Activated gamma-delta T cell treated with Interleukin-2 at 50 U/mL for 16 hours (primary cell): ENCODE measurements at places on chromosomes 11 and 22.

- DNase-seq = no peak
Observed at GRCh38 chr11:115083144-115083806, 404.9 kb downstream of the NXPE2 start.

DNA sequence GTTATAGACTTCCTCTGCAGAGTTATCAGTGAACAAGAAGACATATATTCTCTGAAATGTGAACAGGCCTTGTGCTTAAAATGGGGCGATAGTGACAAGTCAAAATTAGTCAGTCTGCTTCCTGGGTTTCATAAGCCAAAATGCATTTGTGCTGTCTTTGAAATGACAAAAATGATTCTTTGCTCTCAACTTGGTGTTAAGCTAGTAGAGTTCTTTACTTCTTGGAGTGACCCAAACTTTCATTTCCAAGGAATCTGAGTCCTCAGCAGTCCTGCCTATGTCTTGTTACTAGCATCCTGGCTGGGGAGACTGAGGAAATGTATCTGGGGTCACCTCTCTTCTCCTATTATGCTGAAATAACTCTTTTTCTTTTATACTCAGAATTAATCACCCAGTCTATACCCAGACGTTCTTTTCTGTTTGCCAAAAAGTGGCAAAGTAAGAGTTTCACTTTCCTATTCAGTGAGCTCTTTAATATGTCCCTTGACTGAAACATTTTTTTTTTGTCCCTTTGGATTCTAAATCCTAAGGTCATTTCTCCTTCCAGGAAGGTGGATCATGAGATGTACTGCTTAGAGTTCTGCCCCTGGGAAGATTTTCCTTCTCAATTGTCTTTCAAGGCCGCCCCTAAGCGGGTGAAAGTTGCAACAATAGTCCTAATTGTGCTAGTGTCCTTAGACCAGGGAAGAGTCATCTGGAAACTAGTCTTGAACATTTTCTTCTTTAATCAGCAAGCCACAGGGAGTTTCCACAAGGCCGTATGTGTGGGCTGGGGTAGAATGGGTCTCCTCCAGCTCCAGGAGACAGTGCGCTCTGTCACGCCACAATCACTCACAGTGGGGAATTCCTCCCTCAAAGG lies 53.0 kb upstream of the RDX start:
- no peak for DNase-seq

GRCh38 chr22:26479792-26480610 lies 3.6 kb downstream of the HPS4 start:
- DNase-seq = no peak

- no peak for DNase-seq
Observed at GRCh38 chr22:48949375-48950149, 878.1 kb downstream of the BRD1 start.

- DNase-seq = no peak
Observed at GRCh38 chr11:45864041-45864440, 16.8 kb downstream of the CRY2 start.

DNA sequence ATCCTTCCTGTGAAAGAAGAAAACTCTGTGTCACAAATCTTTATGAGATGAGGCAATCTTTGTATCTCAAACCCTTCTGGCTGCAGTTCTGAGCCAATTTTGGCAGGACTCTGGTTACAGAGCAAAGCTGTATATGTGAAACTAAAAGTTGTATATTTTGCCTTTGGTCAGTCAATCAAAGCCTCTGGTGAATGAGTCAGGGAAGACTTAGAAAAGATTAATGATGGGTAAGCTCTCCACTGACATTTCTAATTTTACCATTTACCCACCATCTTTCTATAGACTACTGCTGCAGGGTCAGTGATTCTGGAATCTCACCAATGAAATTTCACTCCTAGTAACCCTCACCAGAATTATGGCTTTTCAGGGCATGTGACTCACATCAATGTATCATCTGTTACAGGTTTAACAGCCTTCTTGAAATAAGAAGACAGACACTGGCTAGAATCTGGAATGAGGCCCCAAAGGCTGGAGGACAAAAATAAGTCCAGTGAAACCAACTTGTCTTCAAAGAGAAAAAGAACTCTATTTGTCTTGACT lies 43.3 kb downstream of the USP35 start:
- no peak for DNase-seq
